ENCODE measurements at places on chromosomes 6 and 20. TPM values are rescaled to one million over a fixed set of nuclear protein-coding genes. Genes with fewer than 3 reads are reported as not detected.

DNA sequence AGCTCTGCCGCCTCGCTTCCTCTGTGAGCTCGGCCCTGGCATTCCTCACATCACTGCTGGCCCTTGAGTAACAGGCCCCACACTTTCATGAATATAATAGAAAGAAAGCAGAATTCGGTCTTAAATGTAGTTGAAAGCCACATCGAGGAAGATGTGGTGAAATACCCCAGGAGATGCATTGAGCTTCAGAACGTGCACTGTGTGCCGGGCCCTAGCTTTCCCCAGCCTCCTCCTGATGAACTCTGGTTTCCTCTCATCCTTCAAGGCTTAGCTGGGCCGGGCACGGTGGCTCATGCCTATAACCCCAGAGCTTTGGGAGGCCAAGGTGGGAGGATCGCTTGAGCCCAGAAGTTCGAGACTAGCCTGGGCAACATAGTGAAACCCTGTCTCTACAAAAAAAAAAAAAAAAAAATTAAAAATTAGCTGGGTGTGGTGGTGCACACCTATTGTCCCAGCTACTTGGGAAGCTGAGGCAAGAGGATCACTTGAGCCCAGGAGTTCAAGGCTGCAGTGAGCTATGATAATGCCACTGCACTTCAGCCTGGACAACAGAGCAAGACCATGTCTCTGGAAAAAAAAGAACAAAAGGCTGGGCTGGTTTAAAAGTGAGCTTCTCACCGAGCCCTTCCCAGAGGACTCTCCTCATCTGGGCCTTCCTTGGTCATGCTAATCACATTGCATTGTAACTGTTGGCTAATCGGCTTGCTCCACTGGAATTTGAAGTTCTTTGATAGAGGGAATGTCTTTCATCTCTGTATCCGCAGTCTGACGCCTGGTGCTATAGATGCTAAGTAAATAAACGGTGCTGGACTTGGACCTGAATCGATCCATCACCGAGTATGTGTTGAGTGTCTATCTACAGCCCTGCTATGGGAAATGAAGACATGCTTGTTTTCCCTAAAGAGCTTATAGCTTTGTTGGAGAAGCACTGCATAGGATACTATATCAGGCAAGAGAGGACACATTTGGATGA is 43.8 kb upstream of the FOXQ1 start:
- no peak for DNase-seq

DNA sequence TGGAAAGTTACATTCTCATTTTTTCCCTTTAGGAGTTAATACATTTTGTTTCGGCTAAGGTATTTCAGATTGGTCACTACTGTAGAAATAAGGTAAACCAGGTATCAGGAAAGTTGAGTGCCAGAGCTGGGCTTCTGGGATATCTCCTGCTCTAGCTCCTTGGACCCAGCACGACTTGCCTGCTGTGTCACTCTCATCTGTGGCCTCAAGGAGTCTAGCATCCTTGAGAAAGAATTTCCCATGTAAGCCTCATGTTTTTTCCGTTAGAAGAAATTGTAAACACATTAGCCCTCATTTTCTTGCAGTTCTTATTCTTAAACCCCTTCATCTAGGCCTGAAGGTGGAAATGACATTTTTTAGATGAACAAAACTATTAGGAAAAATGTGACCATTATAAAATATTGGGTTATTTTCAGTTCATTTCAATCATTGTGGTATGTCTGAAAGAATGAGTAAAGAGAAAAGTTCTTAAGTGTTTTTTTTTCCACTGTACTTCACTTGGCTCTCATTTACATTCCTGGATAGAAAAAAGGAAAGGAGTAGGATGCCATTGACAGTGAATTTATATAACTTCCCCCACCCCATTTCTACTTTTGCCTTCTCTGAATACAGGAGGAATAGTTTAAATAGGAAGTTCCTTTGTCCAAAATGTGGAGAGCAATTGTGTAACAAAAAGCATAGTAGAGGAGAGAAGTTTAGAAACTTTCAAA is 46.7 kb downstream of the CD2AP start:
- DNase-seq: no peak

DNA sequence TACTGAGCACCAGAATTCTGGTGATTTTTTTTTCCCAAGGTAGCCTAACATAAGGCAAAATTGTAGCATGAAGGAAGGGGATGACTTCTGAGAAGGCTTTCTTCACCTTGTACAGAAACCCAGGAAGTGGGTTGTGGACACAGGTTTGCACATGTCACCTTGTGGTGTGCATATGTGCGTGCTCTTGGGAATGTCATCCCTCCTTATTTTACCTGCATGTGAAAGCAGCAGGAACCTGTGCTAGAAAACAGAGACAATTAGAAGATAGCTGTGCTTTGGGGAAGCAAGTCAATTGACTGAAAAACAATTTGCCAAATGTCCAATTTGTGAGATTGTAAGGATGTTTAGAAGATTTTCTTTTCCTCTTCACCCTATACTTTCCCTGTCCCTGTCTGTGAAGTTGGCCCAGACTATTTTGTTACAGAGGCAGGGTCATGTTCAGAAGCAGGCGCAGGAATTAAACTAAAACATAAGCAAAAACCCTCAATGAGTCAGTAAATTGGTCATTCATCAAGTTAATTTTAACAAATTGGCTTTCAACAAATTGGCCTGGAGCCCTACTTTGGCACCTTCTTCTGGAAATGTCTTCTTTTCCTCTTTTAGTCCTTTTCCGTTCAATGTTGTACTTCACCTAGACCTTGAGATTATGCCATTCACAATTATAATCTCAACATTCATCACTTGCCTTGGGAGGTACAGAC is 261.2 kb downstream of the ADGB start:
- no peak for DNase-seq

DNA sequence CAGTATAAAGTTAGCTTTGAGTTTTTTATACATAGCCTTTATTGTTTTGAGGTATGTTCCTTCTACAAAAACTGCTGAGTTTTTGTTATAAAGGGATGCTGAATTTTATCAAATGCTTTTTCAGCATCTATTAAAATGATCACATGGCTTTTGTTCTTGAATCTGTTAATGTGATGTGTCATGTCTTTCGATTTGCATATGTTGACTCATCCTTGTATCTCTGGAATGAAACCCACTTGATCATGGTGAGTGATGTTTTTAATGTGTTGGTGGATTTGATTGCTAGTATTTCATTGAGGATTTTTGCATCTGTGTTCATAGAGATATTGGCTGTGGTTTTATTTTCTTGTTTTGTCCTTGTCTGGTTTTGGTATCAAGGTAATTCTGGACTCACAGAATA is 24.7 kb upstream of the BLCAP start:
- DNase-seq: peak; percentile 46

GRCh38 chr6:33171880-33172687 is 20.2 kb downstream of the COL11A2 start:
- DNase-seq: no peak

- DNase-seq: no peak
These were observed 848.1 kb upstream of the EYS start for GRCh38 chr6:66555082-66555481.

DNA sequence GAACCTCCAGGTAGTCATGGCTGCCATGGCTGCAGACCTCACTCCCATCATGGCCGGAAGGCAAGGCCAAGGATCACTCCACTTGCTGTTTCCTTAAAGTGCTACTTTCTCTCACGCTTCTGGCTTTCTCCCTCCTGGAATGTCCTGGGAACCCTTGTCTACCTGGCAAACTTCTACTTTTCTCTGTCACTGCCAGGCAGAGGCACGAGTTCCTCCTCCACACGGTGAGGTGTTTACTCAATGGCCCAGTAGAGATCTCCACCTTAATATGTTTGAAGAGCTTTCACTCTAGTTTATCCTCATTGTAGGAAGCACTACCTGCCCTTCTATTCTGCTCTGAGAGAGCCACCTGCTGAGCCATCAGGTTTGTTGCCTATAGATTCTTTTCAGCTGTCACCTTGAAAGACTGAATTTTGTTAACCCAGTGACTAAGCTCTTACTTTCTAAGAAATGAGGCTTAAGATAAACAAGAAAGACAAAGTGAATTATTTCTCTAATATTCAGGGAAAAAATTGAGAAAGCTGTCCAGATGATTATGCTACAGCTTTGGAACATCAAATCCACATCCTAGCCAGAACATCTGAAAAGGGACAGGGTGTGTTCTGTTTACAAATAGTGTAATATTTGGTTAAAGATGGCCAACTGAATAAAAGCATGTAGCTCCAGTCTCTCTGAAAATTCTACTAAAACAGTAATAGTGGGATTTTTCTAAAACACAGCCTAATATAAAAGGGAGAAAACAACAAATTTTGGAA is 54.9 kb downstream of the PLAGL1 start:
- no peak for DNase-seq

GRCh38 chr20:57476084-57476526 is 48.8 kb downstream of the CTCFL start:
- DNase-seq: no peak

GRCh38 chr6:34916348-34916967 is 27.4 kb downstream of the ANKS1A start:
- no peak for DNase-seq

GRCh38 chr6:13260101-13260598 is 68.2 kb downstream of the TBC1D7 start:
- DNase-seq: no peak

DNA sequence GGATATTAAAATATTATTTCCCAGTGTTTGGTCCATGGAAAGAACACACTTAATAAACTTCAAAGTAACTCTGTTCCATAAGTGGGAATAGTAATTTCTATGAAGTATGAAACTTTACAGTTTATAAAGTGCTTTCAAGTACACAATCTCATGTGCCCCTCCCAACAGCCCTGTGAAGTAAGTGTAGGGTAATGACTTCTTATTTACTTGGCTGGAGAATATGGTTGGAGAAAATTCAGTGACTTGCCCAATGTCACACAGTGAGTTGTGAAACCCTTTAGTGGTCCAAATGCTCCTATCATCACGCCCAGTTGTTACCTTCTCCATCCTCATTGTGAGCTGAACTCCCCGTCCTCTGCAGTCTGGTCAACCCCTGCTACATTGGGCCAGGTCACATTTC is 141.2 kb downstream of the PDE7B start:
- DNase-seq: no peak

DNA sequence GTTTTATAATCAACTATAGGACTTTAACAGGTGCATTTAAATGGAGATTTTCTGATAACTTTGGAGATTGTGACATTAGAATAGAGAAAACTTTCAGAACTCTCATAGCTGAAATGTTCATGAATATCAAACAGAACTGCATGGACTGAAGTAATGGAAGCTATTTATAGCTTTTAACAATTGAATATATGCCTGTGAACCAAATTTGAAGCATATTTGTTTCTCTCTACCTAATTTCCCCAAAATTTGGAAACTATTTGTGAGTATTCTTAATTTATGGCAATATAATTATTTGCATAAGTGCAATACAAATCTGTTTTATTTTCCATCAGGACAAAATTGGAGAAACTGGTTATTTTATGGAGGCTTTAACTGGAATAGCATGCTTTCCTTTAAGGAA is 96.6 kb downstream of the PLG start:
- peak; percentile 10 for DNase-seq

DNA sequence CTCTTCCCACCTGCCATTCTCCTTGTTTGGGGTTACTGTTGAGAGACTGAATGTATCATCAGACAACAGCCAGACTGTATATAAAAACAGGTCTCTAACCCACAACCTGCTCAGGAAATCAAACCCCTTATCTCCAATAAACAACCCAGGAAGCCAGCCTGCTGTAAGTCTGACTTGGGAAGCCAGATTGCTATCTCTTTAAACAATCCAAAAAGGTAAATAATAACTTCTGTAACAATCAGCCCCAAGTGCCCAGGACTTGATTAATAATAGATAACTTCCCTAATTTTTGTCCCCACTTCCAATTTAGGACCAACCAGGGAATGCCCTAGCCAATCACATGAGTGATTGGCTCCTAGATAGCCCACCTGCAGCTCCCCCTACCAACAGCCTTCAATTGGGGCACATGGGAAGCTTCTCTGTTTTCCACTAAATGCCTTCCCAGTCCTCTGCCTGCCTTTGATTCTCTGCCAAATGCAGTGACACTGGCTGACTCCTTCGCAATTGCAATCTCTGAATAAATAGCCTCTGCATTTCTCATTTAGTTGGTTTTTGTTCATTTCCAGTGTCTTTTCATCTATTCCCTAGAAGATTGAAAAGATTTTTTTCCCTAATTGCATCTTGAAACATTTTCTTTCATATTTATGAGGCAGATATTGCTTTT is 117.1 kb upstream of the TAB2 start:
- no peak for DNase-seq

- peak; percentile 93 for DNase-seq
These were observed 24.1 kb upstream of the ARFGEF2 start for GRCh38 chr20:48897305-48898010.

DNA sequence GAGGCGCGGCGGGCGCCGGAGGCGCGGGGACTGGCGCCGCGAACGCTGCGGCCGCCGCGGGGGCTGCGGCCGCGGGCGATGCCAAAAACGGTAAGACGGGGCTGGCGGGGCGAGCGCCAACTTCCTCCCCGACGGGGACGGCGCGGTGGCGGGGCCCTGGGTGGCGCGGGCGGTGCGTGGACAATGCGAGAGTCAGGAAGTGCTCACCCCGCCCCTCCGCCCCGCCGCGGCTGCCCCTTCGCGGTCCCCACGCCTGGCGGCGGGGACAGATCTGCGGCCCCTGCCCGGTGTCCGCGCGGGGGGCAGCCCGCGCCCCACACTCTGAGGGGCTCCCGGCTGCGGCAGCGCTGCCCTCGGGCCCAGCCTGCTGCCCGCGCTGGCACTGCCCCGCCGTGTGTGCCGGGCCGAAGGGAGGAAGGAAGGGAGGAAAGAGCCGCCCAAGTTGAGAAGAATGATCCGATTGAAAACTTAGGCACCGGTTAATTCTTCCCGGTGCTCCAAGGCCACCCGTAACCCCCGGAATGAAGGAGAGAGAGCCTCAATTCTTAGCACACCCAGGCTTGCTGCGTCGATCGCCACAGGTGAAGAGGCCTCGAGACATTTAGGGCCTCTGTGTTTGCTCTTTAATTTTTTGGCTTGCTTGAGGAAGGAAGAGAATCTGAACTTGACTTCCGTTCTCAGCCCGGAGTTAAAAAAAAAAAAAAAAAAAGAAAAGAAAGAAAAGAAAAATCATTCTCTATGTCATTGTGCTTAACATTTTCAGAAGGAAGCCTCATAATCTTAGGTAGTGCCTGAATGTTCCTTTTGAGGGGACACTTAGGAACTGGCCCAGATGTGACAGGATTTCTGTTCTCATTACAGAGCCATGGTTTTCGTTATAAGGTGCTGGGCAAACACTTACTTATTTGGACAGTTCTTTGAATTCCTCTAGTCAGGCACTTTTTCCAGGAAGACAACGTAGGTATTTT is 982 bp downstream of the HECA start:
- DNase-seq: peak; percentile 48

ENPP4 gene
- 2.3 TPM for total RNA-seq

DEFB132 gene
- not detected for total RNA-seq

TMEM244 gene
- not detected for total RNA-seq

GPLD1 gene
- total RNA-seq: 1.3 TPM

LRP11 gene
- total RNA-seq: 18.8 TPM

PRPH2 gene
- total RNA-seq: not detected

All from Caki2 (cell line).